ENCODE measurements at places on chromosomes 2 and 18.

DNA sequence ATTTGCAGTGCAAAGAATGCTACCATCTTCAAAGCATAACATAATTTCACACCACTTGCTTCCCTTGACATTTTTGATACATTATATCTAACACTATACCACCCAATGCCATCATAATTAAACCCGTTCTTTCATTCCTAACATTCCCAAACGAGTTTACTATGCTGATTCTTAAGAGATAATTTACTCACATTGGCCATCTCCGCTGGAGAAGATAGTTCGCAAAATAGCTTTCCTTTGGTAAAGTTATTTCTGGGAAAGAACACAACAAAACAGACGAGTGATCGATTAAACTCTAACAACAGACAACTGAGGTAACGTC, 716 bp downstream of the MMADHC start:
- H3K4me3 ChIP-seq: peak overlapping the region; percentile 86
- H3K27ac ChIP-seq: peak overlapping the region; percentile 98
- DNase-seq: no peak
- H3K4me1 ChIP-seq: no peaks in the 10 kb centered on the region
- H3K36me3 ChIP-seq: peaks cover 6% of the 10 kb centered on the region

GRCh38 chr2:218366621-218367414, 10.2 kb downstream of the CATIP start:
- H3K4me1 ChIP-seq: no peaks in the 10 kb centered on the region
- no peaks in the 10 kb centered on the region for H3K36me3 ChIP-seq
- H3K4me3 ChIP-seq: peak overlapping the region; percentile 64
- peak; percentile 52 for DNase-seq
- peak overlapping the region; percentile 89 for H3K27ac ChIP-seq

- H3K36me3 ChIP-seq: no peaks in the 10 kb centered on the region
- peak overlapping the region; percentile 99 for H3K27ac ChIP-seq
- H3K27me3 ChIP-seq: no peaks in the 10 kb centered on the region
- no peaks in the 10 kb centered on the region for H3K4me1 ChIP-seq
Measured at GRCh38 chr2:151289972-151290866, 751 bp upstream of the NMI start.

- no peak overlapping the region for H3K4me3 ChIP-seq
- peaks cover 11% of the 10 kb centered on the region for H3K4me1 ChIP-seq
- DNase-seq: no peak
- H3K36me3 ChIP-seq: no peaks in the 10 kb centered on the region
- no peaks in the 10 kb centered on the region for H3K27me3 ChIP-seq
Measured at GRCh38 chr2:200348897-200349563, 42.5 kb downstream of the SPATS2L start.

DNA sequence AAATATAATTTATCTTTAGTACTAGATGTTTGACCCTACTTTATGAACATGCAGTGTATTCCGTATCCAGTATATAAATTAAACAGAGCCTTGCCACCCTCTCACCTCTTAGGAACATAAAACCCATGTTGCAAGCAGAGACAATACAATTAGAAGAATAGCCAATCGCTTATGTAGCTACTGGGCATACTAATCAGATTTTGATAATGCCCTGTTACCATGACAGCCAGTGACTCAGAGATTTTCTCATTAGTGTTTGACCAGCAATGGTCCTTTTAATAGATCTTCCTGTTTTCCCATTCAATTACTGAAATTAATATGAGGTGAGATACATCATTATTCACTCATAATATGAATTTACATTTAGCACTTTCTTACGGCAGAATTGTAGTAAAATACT, 547.3 kb upstream of the VWC2L start:
- H3K27ac ChIP-seq: no peak overlapping the region
- H3K36me3 ChIP-seq: no peaks in the 10 kb centered on the region
- no peaks in the 10 kb centered on the region for H3K4me1 ChIP-seq
- H3K4me3 ChIP-seq: no peak overlapping the region
- DNase-seq: no peak

- H3K4me3 ChIP-seq: no peak overlapping the region
- no peak for DNase-seq
- no peak overlapping the region for H3K27ac ChIP-seq
- H3K27me3 ChIP-seq: no peaks in the 10 kb centered on the region
- no peaks in the 10 kb centered on the region for H3K4me1 ChIP-seq
- H3K36me3 ChIP-seq: no peaks in the 10 kb centered on the region
Measured at GRCh38 chr2:9703701-9704221, 73.0 kb upstream of the YWHAQ start.

DNA sequence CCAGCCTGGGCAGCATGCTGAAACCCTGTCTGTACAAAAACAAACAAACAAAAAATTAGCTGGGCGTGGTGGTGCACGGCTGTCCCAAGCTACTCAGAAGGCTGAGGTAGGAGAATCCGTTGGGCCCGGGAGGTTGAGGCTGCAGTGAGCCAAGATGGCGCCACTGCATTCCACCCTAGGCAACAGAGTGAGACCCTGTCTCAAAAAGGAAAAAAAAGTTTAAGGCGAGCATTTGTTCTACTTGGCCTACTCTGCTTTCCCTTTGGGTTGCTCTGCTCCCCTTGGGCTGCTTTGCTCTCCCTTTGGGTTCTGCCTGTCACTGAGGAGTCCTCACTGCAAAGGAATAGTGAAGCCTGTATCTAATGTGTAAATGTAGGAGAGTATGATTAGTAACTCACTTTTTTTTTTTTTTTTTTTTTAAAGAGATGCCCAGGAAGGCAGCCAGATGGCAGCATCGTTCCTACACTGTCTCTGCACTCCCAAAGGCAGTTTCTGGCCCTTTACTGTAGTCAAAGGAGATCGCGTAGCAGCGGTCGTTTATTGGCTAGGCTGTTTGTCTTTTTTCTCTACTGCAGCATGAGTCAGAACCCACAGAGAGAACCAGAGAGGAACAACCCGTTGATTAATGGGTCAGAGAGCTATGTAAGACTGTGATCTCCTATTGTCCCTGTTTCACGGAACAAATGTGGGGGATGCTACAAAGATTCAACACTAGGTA, 118.3 kb upstream of the CWC22 start:
- H3K27me3 ChIP-seq: no peaks in the 10 kb centered on the region
- no peak for DNase-seq
- H3K36me3 ChIP-seq: no peaks in the 10 kb centered on the region
- H3K4me1 ChIP-seq: no peaks in the 10 kb centered on the region
- no peak overlapping the region for H3K4me3 ChIP-seq
- H3K27ac ChIP-seq: no peak overlapping the region

- H3K27me3 ChIP-seq: no peaks in the 10 kb centered on the region
- DNase-seq: no peak
- no peaks in the 10 kb centered on the region for H3K36me3 ChIP-seq
- H3K4me3 ChIP-seq: no peak overlapping the region
- no peak overlapping the region for H3K27ac ChIP-seq
Measured at GRCh38 chr18:23809415-23809814, 120.2 kb downstream of the LAMA3 start.

Measured in right lobe of liver (tissue), 6 donors.